ENCODE measurements at places on chromosomes 7 and 10.
A peak's percentile ranks its signal among the peaks of the same experiment; 100 is the strongest.

- no peak for DNase-seq
Measured at GRCh38 chr7:12549106-12549505, 21.4 kb upstream of the SCIN start.

DNA sequence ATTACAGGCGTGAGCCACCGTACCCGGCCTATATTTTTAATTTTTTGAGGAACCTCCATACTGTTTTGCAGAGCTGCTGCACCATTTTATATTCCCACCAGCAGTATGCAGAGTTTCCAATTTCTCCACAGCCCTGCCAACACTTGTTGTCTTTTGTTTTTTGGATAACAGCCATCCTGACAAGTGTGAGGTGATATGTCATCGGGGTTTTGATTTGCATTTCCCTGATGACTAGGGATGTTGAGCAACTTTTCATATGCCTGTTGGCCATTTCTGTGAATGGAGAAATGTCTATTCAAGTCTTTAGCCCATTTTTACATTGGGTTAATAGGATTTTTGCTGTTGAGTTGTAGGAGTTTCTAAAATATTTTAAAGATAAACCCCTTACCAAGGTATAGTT lies 22.2 kb downstream of the ENTPD7 start:
- no peak for DNase-seq

DNA sequence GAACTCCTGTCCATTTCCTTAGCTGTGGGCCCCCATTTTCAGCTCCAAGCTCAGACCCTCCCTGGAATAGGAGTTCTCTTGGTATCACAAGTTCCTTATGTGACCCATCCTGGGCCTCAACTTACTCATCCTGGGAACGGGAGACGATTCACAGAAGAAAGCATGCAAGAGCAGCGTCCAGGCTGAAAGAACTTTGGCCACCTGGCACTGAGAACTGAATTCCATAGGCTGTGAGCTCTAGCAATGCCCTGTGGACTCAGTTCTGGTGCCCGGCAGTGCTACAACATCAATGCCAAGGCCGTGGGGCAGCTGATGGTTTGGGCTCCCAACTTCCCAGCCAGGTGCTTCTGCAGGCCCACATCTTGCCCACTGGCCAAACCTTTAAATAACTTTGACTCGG lies 3.9 kb upstream of the CUEDC2 start:
- no peak for DNase-seq

DNA sequence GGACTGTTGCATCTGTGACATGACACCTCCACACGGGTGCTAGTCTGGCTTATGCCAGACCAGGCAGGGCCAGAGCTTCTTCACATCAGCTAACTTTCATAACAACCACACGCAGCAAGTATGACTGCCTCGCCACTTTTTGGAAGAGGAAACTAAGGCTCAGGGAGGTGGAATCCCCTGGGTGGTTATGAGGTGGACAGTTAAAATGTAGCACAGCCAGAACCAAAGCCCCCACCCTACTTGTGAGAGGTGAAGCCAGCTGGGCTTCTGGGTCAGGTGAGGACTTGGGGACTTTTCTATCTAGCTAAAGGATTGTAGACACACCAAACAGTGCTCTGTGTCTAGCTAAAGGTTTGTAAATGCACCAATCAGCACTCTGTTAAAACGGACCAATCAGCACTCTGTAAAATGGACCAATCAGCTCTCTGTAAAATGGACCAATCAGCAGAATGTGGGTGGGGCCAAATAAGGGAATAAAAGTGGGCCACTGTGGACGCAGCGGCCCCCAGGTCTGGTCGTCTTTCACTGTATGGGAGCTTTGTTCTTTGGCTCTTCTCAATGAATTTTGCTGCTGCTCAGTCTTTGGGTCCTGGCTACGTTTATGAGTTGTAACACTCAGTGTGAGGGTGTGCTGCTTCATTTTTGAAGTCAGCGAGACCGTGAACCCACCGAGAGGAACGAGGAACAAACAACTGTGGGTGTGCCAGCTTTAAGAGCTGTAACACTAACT lies 171.0 kb downstream of the PTPN20 start:
- DNase-seq = no peak

DNA sequence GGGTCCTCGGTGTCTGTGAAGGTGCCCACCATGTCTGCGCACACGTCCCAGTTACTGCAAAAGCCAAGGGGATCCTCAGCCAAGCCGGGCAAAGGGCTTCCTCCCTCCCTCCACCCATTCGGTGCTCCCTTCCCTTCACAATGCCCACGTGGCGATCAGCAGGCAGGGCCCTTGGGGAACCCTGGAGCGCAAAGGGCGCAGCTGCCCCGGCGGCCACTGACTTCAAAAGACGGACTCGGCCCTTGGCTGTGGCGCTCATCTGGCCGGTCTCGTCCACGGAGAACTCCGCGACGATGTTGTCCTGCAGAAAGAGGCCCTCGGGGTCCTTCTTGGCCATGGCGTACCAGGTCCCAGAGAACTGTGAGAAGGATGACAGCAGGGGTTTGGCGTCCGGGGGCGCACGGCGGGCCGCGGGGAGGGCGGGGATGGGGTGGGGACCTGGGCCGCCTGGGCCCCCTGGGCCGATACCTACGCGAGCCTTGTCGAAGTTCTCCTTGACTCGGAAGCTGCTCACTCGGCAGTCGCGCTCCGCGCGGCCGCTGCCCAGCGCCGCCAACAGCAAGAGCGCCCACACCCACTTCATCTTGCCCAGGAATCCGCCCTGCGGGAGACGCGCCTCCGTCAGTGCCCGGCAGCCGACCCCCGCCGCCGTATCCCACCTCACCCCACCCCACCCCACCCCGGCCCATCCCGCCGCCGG lies 439 bp downstream of the RBP4 start:
- no peak for DNase-seq

- no peak for DNase-seq
Measured at GRCh38 chr10:74092372-74092771, 58.3 kb downstream of the AP3M1 start.

GRCh38 chr7:13880789-13881188 lies 108.7 kb downstream of the ETV1 start:
- DNase-seq = no peak

GRCh38 chr10:59713196-59713821 lies 3.7 kb upstream of the SLC16A9 start:
- no peak for DNase-seq

DNA sequence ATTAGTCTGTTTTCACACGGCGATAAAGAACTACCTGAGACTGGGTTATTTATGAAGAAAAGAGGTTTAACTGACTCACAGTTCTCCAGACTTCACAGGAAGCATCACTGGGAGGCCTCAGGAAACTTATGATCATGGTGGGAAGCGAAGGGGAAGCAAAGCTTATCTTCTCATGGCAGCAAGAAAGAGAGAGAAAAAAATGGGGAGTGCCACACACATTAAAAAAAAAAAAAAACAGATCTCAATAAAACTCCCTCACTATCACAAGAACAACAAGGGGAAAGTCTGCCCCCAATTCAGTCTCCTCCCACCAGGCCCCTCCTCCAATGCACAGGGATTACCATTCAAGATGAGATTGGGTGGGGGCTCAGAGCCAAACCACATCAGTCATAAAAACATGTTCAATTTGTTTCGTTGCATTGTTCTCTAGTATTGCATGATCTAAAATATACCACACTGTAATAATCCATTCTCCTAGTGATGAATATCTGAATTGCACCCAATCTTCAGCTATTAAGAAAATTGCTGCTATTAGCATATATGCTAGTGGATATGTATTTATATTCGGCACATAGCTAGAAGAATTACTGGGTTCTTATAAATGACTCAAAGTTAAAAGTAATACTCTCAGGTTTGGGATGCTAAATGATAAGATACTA lies 328.9 kb upstream of the KCND2 start:
- no peak for DNase-seq

- DNase-seq = no peak
Measured at GRCh38 chr7:4154882-4155535, 527.1 kb upstream of the FOXK1 start.

DNA sequence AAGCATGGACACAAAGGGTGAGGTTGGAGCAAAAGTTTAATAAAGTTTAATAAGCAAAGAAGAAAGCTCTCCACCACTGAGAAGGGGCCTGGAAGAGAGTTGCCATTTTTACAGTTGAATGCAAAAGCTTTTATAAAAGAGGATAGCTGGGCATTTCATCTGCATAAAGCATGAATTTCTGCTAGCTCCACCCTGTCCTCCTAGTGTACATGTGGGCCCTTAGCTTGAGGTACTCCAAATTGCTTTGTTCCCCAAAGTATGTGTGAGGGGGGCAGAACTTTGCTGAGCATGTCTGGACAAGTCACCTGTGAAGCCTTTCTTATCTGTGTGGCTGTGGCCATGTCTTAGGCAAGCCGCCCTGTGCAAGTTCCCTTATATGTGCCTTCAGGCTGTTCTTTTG lies 22.6 kb upstream of the CROT start:
- DNase-seq = no peak

GRCh38 chr7:55109404-55110167 lies 90.8 kb downstream of the EGFR start:
- no peak for DNase-seq

- peak; percentile 42 for DNase-seq
Measured at GRCh38 chr7:26686448-26686981, 177.9 kb downstream of the SKAP2 start.

- DNase-seq = no peak
Measured at GRCh38 chr10:67861750-67862432, 22.6 kb upstream of the SIRT1 start.

- no peak for DNase-seq
Measured at GRCh38 chr10:6840201-6840691, 260.2 kb upstream of the PRKCQ start.

- no peak for DNase-seq
Measured at GRCh38 chr10:75355706-75356105, 45.9 kb downstream of the ZNF503 start.

DNA sequence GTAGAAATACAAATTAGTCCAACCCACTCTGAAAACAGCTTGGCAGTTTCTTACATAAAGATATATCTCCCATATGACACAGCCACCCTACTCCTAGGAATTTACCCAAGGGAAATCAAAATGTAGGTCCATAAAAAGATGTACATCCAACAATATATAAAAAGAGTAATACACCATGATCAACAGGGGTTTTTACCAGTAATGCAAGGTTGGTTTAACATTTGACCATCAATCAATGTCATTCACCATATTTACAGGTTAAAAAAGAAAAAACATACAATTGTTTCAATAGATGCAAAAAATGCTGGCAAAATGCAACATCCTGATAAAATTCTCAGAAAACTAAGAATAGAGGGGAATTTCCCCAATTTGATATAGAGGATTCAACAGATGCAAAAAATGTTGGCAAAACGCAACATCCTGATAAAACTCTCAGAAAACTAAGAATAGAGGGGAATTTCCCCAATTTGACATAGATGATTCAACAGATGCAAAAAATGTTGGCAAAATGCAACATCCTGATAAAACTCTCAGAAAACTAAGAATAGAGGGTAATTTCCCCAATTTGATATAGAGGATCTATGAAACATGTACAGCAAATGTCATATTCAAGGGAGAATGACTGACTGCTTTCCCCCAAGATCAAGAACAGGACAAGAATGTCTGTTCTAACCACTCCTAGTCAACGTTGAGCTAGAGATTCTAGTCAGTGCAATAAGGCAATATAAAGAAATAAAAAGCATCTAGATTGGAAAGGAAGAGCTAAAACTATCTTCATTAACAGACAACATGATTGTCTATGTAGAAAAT lies 13.7 kb downstream of the ADAP1 start:
- no peak for DNase-seq

GRCh38 chr10:97647556-97647955 lies 7.1 kb downstream of the PI4K2A start:
- no peak for DNase-seq

GRCh38 chr10:78335371-78335690 lies 301.7 kb downstream of the RPS24 start:
- no peak for DNase-seq

DNA sequence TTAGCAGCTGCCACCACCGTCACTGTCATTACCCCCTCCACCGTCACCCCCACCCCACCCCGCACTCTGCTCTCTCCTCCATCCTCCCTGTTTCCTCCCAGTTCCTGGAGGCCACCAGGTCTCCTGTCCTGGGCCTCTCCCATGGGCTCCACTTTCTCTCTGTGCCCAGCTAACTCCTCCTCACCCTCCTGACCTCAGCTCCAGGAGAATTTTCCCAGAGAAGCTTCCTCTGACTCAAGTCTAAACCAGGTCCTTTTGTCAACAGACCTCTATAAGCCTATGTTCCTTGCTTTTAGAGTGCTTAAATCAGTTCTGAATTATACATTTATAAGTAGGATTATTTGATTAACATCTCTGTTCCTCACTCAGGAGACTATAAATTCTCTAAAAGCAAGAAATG lies 150.0 kb downstream of the ARHGAP12 start:
- DNase-seq = no peak

DNA sequence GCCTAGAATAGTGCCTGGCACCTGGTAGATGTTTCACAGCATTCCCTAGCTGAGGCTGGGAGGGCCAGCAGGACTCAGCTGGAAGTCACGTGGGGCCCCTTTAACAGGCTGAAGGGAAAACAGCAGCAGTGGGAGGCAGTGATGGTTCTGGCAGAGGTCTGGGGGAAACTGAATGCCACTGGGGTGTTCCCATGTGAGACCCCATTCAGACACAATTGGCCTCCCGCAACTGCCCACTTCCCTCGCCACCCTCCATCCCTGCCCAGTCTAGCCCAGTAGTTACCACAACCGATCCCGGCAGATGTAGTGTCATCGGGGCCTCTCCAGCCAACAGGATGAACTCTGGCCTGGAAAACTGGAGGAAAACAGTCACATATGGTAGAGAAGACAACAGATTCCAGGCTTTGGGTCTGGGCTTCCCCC lies 38.3 kb downstream of the FRMPD2 start:
- DNase-seq = no peak

DNA sequence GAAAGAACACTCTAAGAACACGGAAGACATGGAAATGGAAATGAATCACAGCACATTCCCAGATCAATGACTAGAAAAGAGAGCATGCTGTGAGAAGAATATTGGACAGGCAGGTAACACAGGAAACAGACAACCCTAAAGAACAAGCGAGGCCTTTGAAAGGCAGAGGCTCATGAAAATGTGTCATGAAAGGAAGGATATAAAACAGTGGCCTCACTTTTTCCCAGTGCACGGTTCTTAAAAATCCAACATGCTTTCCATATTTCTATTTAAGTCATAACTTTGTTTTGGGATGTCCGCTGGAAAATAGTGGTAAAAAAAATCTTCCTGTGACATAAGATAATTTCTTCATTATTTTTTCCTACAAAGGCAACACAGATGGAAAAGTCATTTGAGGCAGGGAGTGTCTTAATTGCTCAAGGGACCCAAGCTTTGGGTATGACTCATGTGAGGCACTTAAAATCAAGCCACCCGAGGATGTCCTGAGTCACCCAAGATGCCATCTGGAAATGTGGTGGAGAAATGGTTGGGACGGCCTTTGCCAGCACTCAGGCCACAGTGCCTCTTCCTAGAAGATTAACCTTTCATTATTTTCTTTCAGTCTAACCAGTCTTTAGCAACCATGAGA lies 17.0 kb downstream of the ITIH5 start:
- no peak for DNase-seq
